Skin of body (tissue), 3 donors: ENCODE measurements at places on chromosomes 5 and 9. TPM values are rescaled to one million over a fixed set of nuclear protein-coding genes. Genes with fewer than 3 reads are reported as not detected.

DNA sequence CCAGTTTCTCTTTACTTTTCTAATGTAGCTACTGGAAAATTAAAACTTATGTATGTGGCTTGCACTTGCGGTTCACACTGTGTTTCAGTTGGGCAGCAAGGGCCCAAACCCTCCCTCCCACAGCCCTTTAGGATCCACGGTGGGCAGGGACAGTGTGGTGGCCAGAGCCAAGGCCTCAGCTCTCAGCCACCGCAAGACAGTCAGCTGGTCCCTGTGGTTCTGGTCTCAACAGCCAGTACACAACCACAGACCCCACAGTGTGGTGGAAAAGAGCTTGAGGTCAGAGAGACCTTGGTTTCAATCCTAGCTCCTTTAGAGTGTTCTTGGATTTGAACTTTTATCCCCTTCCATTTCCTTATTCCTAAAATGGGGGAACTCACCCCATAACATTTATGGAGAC is 153.0 kb upstream of the SMIM23 start:
- no peak for DNase-seq

HEMGN gene
- 30.6 TPM for total RNA-seq

CD74 gene
- 194 TPM for total RNA-seq

DNA sequence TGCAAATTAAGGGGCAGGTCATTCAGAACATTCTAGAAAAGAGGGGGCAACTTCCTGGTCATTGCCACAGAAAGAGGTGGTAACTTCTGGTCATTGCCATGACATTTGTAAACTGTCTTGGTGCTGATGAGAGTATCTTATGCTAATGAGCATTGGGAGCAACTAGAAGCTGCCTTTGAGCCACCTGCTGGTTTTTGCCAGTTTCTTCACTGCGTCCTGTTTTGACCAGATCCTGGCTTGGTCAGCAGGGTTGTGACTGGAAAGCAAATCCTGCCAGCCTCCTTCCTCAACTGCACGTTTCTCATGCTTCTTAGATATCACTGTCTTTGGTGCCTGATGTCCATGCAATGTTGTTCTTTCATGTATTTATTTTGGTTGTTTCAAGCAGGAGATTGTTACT is 53.2 kb upstream of the SPATA31C2 start:
- no peak for DNase-seq

PCDHB2 gene
- total RNA-seq = 3.1 TPM

DNA sequence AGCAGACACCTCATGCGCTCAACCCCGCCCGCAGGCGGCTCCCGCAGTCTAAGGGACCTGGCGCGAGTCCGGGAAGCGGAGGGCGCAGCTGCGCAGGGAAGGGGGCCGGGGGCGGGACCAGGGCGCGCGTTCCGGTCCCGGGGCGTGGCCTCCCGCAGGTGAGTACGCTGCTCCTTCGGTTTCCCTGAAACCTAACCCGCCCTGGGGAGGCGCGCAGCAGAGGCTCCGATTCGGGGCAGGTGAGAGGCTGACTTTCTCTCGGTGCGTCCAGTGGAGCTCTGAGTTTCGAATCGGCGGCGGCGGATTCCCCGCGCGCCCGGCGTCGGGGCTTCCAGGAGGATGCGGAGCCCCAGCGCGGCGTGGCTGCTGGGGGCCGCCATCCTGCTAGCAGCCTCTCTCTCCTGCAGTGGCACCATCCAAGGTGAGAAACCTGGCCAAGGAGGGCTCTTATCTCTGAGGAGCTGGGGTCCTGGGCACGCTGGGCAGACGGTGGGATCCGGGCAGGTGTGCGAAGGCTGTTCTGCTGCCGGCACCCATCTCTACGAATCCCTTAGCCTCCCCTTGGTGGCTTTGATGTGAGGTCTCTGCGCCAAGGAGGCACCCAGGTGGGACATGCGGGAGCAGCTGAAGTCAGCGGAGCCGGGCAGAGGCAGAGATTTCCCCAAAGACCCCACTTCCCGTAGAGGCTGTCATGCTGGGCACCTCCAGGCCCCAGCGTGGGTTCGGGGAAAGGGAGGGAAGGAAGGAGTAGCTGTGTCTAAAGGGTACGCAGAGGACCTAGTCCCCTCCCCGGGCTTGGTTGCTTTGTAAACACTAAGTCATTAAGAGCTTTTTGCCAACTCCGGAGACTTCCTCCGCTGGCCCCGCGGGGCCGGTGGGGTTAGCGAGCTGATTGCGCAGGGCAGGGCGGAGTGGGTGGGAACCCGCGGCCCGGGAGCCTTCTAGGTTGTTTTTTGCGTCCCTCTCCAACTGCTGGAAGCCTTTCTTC is at the start of gene F2RL1:
F2RL1 (plus strand) TSS at position 187 of the 988 bp plus-strand sequence; CDS start at position 340, 153 bp downstream.
- DNase-seq = no peak

GRCh38 chr9:4850603-4851310 is 58.0 kb downstream of the RCL1 start:
- no peak for DNase-seq

SLC25A48 gene
- total RNA-seq = 2.4 TPM

TAF11L5 gene
- total RNA-seq = not detected

MLANA gene
- total RNA-seq = 6.5 TPM

ZNF454 gene
- total RNA-seq = 4.2 TPM

DNA sequence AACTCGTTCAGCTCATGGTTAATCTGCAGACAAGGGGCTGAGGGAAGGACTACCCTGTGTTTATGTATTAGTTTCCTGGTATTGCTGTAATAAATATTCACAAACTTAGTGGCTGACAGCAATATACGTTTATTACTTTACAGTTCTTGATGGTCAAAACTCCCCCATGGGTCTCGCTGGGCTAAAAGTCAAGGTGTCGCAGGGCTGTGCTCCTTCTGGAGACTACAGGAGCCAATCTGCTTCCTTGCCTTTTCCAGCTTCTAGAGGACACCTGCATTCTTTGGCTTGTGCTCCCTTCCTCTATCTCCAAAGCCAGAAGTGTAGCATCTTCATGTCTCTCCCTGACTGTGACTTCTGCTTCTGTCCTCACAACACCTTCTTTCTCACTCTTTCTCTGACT is 653.8 kb upstream of the RIOK2 start:
- DNase-seq = no peak

DNA sequence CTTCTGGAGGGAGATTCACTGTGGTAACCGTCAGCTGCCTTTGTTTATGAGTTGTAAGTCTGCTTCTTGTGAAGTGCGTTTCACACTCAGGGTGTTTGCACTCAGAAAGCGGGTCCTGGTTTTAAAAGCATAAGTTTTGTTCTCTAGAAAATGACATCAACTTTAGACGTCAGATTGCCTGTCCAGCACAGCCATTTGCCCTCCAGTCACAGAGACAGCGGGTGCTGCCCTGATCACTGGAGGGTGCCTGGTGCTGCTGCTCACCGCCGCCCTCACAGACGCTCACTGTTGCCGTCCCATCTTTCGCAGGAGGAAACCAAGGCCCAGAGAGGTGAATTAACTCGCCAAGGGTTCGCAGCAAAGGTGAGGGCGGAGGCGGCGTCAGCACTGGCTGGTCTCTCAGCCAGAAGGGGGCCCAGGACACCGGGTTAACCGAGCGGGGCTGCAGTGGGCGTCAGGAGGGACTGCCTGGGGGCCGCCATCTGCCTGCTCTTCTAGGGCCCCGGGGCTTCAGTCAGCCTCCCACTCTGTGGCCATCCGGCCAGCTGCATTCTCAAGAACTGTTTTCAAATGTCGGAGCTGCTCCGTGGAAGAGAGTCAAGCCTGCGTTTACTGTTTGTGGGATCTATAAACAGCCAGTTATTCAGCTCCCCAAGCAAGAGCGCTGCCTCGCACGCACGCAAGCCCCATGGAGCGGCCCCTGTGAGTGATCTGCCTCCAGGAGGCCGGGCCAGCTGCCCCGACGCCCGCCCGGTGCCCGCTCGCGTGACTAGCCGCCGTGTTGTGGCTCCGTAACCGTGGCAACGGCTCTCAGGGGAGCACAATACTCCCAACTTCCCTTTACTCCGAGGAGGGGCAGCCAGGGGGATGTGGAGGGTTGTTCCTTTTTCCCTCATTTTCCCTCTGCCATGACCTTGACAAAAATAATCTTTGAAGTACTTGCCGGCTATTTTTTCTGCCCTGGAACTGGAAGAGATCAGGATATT is 43.4 kb upstream of the EXOC3 start:
- peak; percentile 94 for DNase-seq

GLIPR2 gene
- total RNA-seq = 28.6 TPM

PCSK5 gene
- total RNA-seq = 24.5 TPM

MAP1B gene
- total RNA-seq = 44.1 TPM

- no peak for DNase-seq
These were observed 660.7 kb downstream of the EFNA5 start for GRCh38 chr5:107010060-107010459.

DNA sequence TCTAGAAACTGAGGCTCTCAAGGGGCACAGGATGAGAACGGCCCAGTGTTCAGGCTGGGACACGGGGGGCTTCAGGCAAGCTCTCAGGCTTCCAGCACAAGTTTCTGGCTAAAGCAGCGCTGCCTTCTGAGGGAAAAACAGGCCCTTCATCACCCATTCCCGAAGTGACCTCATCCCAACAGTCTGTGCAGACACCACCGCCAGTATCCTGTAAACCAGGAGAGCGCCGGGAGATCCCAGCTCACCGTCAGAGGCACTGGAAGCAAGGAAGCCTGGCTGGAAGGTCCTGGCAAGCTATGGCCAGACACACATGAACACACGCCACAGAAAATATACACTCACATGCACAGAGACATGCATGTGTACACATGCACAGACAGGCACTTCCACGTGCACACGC is 8.8 kb downstream of the SLC12A7 start:
- no peak for DNase-seq

- no peak for DNase-seq
These were observed 61.5 kb downstream of the MEGF10 start for GRCh38 chr5:127352068-127352467.

- DNase-seq = no peak
These were observed 236.3 kb downstream of the NFIB start for GRCh38 chr9:14077672-14078071.

GRCh38 chr5:180098991-180099732 is 27.6 kb upstream of the RNF130 start:
- DNase-seq = no peak
